ENCODE measurements at places on chromosomes 3 and 15.

- DNase-seq = no peak
Measured at GRCh38 chr3:184180165-184180564, 5.5 kb downstream of the AP2M1 start.

DNA sequence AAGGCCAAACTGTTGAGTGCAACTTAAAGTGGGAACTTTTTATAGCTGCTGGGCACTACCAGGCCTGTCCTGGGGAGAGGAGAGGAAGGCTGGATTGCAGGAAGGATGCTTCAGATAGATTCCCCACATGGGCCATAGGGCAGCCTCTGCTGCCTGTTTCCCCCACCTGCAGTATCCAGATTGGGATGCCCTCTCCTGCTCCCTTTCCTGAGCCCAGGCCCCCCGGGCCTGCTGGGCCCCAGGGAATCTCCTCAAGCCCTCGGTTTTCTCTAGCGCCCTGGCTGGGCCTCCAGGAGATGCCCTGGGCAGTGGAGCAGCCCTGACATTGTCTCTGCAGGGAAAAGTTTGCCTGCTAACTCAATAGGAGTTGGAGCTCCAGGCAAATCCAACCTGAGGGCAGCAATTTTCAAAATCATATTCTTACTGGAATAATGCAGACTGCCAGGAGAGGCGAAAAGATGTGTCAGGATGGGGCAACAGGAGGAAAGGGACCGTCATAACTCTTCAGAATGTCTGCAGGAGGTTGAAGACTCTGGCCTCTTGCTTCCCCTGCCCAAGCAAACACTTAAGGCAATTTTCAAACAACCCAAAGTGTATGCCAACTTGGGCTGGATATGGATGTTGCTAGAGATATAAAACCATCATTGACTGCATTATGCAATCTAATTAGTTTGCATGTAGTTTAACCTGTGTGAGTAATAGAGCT is 4.4 kb downstream of the NR2F2 start:
- DNase-seq = no peak

GRCh38 chr3:187293516-187294430 is 2.2 kb upstream of the MASP1 start:
- DNase-seq = no peak

- DNase-seq = no peak
Measured at GRCh38 chr15:74200412-74200815, 2.2 kb downstream of the STRA6 start.

DNA sequence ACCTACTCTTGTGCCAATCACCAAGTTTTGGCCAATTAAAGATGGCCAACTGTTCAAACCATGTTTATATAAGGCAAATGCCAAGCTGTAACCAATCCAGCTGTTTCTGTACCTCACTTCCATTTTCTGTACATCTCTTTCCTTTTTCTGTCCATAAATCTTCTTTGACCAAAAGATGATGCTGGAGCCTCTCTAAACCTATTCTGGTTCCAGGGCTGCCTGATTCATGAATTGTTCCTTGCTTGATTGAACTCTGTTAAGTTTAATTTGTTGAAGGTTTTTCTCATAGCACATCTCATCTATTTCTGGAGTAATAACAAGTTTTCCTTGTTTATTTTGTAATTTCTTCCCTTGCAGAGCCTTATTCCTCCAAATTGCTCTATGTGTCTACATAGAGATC is 115.3 kb upstream of the SMAD3 start:
- DNase-seq = no peak

- DNase-seq = no peak
Measured at GRCh38 chr15:63605816-63606215, 8.6 kb downstream of the FBXL22 start.

DNA sequence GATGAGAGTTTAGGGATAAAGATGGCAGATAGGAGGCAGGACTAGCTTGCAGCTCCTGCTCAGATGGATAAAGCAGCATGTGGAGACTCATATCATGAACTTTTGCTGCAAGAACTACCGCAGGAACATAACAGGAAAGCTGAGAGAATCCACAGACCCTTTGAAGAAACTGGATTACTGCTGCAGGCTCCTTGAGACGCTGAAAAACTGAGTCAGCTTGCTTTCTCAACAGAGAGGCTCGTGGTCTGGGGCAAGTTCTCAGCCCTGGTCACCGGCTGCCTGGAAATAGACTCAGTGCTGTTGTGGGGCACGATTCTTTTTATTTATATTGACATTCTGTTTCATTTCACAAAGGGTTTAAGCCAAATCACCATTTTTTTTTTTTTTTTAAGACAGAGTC is 28.8 kb upstream of the TRIM59 start:
- DNase-seq = no peak
